ENCODE measurements at places on chromosomes 11 and 22.
A peak's percentile ranks its signal among the peaks of the same experiment; 100 is the strongest.

DNA sequence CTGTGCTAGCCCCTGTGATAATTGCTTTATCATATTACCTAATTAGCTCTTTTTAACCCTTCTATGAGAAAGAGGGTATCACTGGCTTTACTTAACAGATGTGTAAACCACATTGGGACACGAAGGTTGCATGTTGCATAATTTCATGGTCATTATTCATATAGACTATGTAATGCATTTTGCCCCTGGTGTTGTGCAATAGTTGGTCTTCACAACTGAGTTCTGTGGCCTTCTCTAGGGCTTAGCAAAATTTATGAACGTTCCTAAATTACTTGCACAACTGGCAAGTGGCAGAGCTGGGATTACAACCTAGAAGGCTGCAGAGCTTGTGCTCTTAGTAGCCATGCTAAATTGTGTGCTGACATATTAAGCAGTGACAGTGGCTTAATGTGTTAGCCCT is 34.6 kb upstream of the PDGFD start:
- DNase-seq, result peak; percentile 9

DNA sequence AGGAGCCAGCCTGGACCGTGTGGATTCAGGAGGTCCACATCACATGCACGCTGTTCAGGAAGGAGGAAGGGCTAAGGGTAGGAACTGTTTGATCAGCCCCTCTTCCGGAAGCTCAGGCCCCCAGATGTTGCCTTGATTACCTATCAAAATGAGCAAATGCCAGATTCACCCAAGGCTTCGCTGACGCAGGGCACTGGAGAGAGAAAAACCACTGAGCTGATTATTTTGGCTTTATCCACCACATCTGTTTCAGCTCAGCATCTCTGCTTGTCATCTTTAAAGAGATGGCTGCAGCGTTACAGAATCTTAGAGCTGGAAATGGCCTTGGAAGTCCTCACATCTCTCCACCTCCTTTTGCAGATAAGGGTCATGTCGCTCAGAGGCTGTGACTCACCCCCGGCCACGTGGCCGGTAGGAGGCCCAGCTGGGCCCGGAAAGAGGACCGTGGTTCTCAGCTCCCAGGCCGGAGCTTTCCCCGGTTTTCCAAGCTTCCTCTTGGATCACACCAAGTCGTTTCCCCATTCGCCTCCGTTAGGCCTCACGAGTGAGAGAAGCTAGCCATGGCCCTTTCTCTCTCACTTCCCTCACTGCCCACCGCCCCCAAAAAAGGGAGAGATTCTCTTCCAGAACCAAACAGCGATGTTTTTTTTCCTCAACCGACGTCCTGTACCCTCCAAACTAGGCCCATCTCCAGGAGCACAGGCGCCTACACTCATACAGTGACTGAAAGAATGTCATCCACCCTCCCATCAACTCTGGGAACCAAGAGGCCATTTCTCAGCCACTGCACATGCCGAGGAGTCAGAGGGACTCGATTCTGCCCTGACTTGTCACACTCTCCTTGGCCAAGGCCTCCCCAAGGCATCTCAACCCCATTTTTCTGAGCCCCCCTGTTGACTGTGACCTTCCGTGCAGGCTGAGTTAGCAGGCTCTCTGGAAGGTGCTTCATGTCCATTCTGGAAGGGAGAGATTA is 37.6 kb downstream of the LIF start:
- DNase-seq, result peak; percentile 90

GRCh38 chr11:90532125-90532524 is 309.3 kb upstream of the CHORDC1 start:
- DNase-seq, result no peak

- no peak for DNase-seq
These were observed 84.5 kb downstream of the BCR start for GRCh38 chr22:23264610-23265367.

DNA sequence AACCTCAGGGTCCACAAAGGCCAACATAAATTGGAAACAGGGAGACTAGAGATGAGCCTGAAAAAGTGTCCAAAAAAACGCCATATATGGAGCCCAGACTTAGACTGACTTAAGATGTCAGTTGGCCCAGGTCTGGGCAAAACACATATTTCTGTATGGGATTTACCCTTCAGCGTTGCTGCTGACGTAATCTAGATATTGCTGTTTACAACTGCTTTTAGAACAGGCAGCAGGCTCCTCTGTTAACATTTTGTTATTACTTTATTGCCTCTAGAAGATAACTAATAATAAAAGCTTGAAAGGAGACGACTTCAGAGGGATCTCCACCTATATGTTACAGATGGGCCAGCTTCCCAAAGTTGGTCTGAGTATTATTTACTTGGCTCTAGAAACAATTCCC is 8.7 kb downstream of the ME3 start:
- DNase-seq, result no peak

DNA sequence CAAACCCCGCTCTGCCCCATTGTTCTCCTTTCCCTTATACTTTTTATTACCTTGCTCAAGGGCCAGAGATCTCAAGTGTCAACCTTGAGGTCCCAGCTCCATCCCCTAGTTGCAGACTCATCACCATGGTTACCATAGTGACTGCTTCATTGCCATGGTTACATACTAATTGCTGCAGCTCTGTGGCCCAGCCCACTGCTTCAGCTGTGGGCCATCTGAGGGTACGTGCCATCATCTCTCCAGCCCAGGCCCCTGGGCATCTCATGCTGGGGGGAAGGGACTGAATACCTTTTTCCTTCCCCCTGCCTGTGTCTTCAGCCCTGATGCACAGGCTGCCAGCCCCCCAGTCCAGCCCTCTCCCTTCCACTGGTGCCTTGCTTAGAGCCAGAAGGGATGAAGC is 22.2 kb downstream of the TREH start:
- DNase-seq, result peak; percentile 24

DNA sequence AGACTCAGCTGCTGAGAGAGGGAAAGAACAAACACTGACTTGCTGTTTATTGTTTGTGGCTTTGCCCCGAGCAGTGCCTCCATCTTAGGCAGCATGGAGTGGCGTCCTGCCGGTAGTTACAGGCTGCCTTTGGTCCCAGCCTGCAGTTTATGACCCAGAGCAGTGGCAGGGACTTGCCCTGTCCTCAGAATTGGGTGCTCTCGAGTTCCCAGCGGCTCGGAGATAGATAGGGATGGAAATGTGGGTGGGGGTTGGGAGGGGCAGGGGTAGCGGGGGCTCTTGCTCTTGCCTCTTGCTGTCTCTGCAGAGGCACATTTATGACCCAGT is 3.1 kb downstream of the ALX4 start:
- DNase-seq, result no peak

GRCh38 chr22:40651563-40652501 is 15.3 kb upstream of the MRTFA start:
- peak; percentile 97 for DNase-seq

GRCh38 chr11:8808226-8808585 is 102.8 kb upstream of the AKIP1 start:
- DNase-seq, result no peak

DNA sequence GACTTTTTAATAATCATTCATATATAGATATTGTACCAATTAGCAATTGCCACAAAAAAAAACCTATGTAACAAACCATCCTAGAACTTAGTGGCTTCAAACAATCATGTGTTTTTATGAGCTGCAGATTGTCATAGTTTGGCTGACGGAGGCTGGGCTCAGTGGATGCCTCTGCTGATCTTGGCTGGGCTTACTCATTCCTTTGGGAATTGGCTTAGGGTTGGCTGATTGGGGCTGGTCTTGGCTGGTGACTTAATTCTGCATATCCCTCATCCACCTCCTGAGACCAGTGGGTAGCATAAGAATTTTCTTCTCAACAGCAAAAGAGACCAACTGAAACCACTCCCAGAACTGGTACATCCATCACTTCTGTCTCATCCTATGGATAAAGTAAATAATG is 57.9 kb upstream of the PHF21B start:
- no peak for DNase-seq

- no peak for DNase-seq
These were observed 98.7 kb downstream of the NAV2 start for GRCh38 chr11:19811380-19811779.

- DNase-seq, result no peak
These were observed 1002.7 kb downstream of the BRD1 start for GRCh38 chr22:48824712-48825651.

DNA sequence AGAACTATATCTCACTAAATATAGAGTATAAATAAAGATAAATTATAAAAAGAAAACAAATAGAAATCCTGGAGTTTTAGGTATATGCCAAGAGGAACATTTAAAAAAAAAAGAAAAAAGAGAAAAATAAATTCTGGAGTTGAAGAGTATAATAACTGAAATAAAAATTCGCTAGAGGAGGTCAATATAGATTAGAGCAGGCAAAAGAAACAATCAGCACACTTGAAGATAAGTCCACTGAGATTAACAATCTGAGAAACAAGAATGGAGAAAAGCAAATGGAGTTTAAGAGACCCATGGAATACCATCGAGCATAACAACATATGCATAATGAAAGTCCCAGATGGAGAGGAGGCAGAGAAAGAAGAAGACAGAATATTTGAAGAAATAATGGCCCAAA is 14.3 kb upstream of the BEST1 start:
- DNase-seq, result no peak

DNA sequence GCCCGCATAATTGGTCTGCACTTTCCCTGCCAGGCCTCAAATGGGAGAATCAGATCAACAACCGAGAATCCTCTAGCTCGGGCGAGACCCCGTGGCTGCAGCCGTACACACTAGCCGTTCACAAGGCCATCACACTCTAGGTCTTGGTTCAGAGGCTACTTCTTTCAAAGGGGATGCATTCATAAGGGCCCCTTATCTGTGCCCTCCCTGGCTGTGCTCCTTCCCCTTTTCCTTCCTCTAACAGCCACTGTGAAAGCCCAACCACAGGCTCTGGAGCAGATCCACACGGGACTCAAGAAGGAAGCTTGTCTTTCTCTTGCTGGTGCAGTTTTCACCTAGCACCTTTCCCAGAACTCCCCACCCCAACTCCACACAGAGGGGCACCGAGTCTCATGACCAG is 24.5 kb downstream of the SMIM38 start:
- DNase-seq, result peak; percentile 58

- peak; percentile 50 for DNase-seq
These were observed 940 bp downstream of the IL18 start for GRCh38 chr11:112162761-112163546.

DNA sequence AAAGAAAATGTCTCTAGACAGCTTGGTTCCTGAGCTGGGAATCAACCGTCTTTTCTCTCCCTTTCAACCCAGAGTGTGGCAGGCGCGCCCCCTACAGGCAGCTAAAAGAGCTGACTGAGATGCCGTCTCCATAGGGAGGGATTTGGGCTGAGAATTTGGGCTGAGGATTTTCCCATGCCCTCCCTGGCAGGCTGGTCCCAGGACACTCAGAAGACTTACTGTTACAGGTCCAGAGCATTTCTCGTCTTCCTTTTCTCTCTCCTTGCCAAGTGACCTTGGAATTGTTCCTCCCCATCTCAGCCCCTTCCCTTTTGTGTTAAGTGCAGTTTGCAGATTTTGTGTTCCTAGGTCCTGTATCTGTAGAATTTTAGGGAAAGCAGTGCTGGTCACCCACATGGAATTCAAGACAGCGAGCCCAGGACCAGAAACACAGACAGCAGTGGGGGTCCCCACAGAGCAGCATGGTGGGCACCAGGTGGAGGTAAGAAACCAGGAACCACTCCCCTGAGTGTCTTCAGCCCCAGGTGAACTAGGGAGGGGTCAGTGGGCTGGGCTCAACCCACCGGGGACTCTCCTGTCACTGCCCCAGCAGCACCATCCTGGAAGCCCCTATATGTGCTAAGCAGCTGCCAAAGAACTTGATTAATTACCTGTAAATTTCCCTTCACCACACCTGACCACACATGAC is 9.9 kb upstream of the IGLL5 start:
- peak; percentile 83 for DNase-seq

- peak; percentile 78 for DNase-seq
These were observed 743.6 kb downstream of the ETS1 start for GRCh38 chr11:127843483-127844396.

DNA sequence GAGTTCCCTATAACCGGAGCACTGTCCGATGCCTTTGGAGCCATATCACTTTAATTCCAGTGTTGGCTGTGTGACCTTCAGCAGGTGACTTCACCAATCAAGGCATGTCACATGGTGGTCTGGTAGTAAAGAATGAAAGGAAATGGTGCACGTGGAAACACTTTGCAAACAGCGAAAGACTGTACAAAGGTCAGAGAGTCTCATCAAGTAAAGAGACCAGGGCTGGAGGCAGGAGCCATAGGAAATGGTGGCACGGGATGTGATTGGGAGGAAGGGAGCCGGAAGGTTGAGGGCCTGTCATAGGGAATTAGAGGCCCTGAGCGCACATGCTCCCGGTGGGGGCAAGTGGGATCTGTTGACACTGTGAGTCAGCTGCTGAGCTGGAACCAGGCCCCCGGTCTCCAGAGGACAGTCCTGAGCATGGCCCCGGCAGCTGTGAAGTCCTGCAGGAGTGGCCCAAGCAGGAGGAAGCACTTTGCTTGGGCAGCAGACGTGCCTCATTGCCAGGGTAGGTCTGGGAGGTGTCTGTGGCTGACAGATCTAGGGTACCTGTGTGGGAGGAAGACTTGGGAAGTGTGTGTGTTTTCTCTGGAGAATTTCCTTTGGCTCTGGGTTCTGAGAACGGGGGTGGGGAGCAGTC is 2.0 kb downstream of the DAGLA start:
- no peak for DNase-seq

DNA sequence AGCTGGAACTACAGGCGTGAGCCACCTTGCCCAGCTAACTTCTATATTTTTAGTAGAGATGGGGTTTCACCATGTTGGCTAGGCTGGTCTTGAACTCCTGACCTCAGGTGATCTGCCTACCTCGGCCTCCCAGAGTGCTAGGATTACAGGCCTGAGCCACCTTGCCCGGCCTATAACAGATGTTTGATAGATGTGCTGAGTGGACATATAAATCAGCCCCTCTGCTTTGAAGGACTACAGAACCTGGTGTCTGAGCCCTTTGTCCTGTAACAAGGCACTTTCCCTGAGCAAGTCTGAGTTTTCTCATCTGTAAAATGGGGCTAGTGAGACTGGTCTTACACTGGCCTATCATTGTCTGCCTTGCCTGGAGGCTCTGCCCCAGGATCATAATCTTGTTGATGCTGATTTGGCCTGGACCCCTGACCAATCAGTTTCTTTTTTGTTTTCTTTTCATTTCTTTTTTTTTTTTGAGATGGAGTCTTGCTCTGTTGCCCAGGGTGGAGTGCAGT is 7.0 kb downstream of the RIN1 start:
- DNase-seq, result no peak

DNA sequence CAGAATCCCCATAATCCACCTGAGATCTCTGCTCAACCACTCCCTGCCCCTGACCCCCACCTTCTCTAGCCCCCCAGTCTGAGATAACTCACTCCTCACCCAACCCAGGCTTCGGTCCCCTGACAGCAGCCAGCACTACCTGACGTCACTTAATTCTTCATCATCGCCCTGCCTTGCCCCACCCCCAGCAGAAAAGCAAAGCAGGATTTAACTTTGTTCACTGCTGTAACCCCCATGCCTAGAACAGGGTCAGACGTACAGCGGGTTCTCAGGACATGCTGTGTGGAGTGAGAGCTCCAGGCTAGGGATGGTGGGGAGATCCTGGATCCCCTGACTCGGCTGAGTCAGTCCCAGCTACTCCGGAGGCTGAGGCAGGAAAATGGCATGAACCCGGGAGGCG is 45.8 kb downstream of the ELFN2 start:
- DNase-seq, result no peak

- no peak for DNase-seq
These were observed 29.6 kb downstream of the TOM1 start for GRCh38 chr22:35329114-35329847.

- DNase-seq, result no peak
These were observed 132.9 kb downstream of the RASSF10 start for GRCh38 chr11:13141731-13142709.

All from OCI-M1 (cell line).